ENCODE measurements at places on chromosomes 5 and 9.

DNA sequence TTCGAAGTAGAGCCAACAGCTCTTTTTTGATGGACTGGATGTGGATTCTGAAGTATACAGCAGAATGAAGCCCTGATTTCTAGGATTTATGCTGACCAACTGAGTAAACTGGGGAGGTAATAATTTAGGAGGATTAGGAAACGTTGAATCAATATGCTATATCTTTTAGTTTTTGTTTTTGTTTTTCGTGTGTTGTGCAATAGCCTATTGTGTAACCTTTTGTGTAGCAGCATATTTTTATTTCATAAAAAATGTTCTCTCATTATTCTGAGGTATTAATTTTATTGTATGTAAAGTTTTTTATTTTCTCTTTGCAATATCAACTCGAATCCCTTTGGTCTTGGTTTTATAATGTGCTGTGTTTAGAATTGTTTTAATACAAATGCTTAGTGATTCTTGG lies 902.3 kb downstream of the EFNA5 start:
- DNase-seq = no peak

- DNase-seq = no peak
Observed at GRCh38 chr5:135008556-135008955, 25.5 kb downstream of the PITX1 start.

DNA sequence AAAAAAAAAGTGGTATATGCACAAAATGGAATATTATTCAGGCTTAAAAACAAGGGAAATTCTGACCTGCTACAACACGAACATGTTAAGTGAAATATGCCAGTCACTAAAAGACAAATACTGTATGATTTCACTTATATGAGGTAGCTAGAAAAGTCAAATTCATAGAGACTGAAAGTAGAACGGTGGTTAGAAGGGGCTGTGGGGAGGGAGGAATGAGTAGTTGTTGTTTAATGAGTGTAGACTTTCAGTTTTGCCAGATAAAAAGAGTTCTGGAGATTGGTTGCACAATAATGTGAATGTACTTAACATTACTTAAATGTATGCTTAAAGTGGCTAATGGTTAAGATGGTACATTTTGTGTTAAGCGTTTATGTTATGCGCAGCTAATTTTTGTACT lies 79.5 kb upstream of the IL12B start:
- no peak for DNase-seq

GRCh38 chr5:50667653-50668595 lies 1.5 kb downstream of the PARP8 start:
- peak; percentile 28 for DNase-seq

- DNase-seq = no peak
Observed at GRCh38 chr9:72977670-72978069, 24.8 kb upstream of the ALDH1A1 start.

- no peak for DNase-seq
Observed at GRCh38 chr5:17327048-17327625, 109.7 kb downstream of the BASP1 start.

GRCh38 chr5:125002727-125003598 lies 256.5 kb upstream of the ZNF608 start:
- DNase-seq = no peak

DNA sequence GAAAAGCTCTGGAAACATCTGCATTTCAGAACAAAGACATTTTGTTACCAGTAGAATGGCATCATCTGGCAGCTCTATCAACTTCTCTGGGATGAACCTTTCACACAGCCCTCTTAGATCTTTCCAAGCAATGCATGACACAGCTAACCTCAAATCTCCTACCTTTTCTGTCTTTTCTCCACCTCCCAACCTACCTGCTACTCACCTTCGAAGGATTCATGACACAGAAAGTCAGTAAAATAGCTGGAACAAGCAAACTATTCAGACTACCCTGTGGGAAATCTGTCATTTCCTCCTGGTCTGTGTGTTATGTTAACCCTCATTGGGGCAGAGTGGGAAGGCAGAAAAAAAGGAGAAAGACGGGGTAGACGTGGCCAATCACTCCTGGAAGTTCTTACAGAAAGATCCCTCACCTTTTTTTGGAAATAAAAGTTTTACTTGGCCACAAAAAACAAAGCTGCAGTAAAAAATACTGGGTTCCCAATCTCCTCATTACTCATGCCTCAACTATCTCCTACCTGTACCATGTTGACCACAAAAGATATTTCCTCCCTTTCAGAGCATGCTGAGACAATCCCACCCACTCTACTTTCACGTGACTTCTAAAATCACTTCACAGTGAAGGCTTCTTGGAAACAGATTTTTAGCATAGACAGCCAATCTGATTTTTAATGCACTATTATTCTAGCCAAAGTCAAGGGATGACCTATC lies 362.1 kb upstream of the RFX3 start:
- DNase-seq = no peak

DNA sequence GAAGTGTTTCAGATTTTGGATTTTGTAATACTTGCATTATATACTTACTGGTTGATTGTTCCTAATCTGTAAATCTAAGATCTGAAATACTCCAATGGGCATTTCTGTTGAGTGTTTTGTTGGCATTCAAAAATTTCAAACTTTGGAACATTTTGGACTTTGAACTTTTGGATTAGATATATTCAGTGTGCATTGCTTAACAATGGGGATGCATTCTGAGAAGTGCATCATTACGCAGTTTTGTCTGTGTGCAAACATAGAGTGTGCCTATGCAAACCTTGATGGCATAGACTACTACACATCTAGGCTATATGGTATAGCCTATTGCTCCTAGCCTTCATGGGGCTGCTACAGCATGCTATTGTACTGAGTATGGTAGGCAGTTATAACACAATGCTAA lies 325.4 kb downstream of the KDM4C start:
- DNase-seq = no peak

GRCh38 chr5:177957241-177957640 lies 38.8 kb downstream of the PROP1 start:
- DNase-seq = no peak

- no peak for DNase-seq
Observed at GRCh38 chr9:126506361-126507317, 107.1 kb upstream of the LMX1B start.

GRCh38 chr5:59673438-59674058 lies 220.0 kb downstream of the PDE4D start:
- DNase-seq = peak; percentile 63

DNA sequence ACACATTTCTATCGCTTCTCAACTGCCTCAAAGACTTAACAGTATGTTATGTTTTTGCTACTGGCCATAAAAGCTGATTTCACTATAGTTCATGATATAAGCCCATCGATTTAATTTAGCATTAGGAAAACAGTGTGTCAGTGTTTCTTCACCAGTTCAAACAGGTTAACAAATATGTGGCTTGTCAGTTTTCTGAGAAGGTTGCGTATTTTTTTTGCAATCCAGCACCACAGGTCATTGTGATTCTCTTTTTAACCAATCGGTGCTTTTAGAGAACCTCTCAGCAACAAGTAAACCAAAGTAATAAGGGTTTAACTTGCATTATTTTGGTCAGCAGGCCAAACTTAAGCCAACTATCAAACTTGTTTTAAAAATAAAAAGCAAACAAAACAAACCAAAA lies 409.6 kb downstream of the NFIB start:
- DNase-seq = no peak

- DNase-seq = no peak
Observed at GRCh38 chr9:122392284-122392683, 21.5 kb downstream of the PTGS1 start.

DNA sequence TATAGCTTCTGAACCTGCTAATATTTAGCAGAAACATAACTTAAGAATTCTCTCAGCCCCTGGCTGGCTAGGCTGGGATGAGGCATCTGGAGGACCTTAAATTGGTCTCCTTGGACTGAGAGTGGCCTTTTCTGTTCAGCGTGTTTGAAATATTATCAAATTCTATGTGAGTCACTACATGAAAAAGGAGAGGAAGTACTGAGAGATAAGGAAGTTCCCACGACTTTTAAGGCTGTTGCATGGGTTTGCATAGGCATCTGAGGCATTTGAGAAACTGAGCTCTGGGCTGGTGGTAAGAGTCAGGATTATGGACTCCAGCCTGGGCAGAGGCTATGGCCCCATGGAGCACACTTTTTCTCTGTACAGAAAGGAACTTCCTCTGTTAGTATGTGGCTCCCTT lies 816.2 kb upstream of the GRAMD2B start:
- DNase-seq = no peak

- peak; percentile 72 for DNase-seq
Observed at GRCh38 chr5:39014561-39014960, 59.6 kb downstream of the RICTOR start.

DNA sequence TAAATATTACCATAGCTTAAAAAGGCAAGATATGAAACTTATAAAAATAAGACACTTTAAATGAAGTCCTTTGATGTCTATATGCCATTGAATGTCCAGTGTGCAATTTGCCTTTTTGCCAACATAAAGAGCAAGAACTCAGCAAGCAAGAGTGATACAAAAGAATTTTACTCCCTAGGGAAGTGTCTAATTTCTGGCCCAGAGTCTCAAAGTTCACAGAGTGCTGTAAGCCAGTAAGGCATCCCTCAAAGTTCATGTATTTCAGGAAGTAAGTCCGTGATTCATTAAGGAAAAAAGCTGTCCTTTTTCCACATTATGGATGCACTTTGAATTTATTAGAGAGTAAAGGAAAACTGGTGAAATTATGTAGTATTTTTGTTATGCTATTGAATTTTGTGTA lies 185.2 kb downstream of the CCDC171 start:
- no peak for DNase-seq

DNA sequence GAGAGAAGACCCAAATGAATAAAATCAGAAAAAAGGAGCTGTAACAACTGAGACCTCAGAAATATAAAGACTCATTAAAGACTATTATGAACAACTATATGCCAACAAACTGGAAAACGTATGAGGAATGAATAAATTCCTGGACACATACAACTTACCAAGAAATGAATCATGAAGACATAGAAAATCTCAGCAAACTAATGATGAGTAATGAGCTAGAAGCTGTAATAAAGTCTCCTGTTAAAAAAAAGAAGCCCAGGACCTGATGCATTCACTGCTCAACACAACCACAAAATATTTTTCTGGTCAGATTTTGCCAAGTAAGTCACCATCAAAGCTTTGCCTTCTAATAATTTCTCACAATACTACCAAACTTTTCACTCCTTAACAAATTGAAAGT lies 666.7 kb downstream of the LRRC70 start:
- DNase-seq = no peak

DNA sequence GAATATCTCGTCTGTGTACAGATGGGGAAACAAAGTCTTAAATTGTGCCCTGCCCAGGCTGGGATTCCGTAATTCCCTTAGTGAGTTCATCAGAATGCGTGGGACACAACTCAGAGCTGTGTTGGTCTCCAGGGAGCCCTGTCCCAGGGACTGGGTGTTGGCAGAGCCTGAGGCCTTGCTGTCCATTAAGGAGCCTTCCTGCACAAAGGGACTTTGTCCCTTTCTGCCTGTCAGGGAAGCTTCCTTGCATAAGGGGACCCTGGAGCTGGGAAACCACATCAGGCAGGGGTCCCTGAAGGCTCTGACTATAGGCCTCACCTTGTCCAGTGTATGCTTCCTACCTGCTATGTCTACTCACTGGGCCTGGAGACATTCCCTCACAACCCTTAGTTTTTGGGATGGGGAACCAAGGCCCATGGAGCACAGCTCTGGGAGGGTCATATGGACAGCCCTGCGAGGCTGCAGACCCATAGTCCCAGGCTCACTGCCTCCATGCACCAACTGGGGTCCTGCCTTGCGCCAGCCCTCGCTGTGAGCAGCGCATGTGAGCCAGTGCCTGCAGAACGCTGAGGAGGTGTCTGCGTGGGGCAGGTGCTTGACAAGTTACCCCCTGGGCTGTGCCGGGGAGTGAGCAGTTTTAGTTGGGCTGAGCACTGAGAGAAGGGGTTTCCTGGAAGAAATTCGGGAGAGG lies 1.6 kb downstream of the CARD19 start:
- DNase-seq = no peak

GRCh38 chr5:32545102-32545800 lies 40.1 kb upstream of the SUB1 start:
- DNase-seq = no peak

GRCh38 chr9:86324901-86325300 lies 29.3 kb downstream of the TUT7 start:
- peak; percentile 45 for DNase-seq

DNA sequence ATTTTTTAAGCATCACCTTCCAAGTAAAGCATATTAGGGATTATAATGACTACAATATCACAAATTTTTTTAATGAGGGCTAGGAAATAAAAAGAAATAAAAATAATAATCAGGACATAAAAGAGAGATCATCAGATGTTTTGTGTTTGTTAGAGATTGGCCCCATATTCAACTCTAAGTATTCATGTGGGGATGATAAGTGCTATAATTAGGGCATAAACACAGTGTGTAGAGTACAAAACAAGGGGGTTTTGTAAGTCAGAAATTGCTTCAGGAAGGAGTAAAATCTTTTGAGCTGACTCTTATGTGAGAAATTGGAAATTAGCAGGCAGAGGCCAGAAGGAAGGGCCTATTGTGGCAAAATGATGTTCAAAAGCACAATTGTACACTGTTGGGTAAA lies 127.3 kb downstream of the STARD4 start:
- no peak for DNase-seq

DNA sequence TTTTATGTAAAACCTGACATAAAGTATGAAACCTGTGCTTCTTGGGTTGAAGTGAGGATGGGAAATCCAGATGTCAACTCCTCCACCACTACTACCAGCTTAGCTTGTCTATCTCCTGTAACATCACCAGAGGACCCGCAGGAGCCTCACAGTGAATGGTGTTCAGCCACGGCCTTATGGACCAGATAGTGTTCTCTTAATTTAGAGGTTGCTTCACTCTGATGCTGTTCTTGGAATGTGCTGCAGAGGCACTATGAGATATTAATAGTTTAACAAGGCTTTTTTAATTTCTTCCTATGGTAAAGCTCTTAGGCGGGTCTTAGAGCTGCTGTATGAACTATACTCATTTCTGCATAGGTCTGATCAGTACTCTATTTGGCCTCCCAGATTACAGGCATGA lies 27.9 kb downstream of the NFX1 start:
- DNase-seq = no peak

GRCh38 chr9:128823362-128823902 lies 5.1 kb downstream of the ENDOG start:
- DNase-seq = no peak

Data from AG10803 (cell line).